ENCODE measurements at places on chromosomes 6 and 20. TPM values are rescaled to one million over a fixed set of nuclear protein-coding genes. Genes with fewer than 3 reads are reported as not detected.

GRCh38 chr20:24780674-24781417 is 168.2 kb upstream of the CST7 start:
- no peak overlapping the region for H3K4me3 ChIP-seq
- peaks cover 5% of the 10 kb centered on the region for H3K27me3 ChIP-seq
- DNase-seq: no peak

- H3K27ac ChIP-seq: peak overlapping the region; percentile 81
- no peaks in the 10 kb centered on the region for H3K27me3 ChIP-seq
- H3K4me3 ChIP-seq: no peak overlapping the region
- no peaks in the 10 kb centered on the region for H3K36me3 ChIP-seq
Observed at GRCh38 chr20:53621482-53622246, 28.0 kb upstream of the ZNF217 start.

GRCh38 chr6:11384531-11385309 is 152.3 kb upstream of the NEDD9 start:
- no peak for DNase-seq
- H3K4me1 ChIP-seq: no peaks in the 10 kb centered on the region
- no peaks in the 10 kb centered on the region for H3K27me3 ChIP-seq
- H3K4me3 ChIP-seq: no peak overlapping the region
- no peaks in the 10 kb centered on the region for H3K36me3 ChIP-seq

GRCh38 chr6:8993111-8993510 is 557.8 kb upstream of the SLC35B3 start:
- H3K27me3 ChIP-seq: no peaks in the 10 kb centered on the region
- H3K4me1 ChIP-seq: no peaks in the 10 kb centered on the region
- H3K4me3 ChIP-seq: no peak overlapping the region
- no peaks in the 10 kb centered on the region for H3K36me3 ChIP-seq
- DNase-seq: no peak

- no peak for DNase-seq
- no peaks in the 10 kb centered on the region for H3K27me3 ChIP-seq
- no peak overlapping the region for H3K27ac ChIP-seq
- no peaks in the 10 kb centered on the region for H3K4me1 ChIP-seq
- no peak overlapping the region for H3K4me3 ChIP-seq
Observed at GRCh38 chr20:48523191-48523995, 304.4 kb downstream of the PREX1 start.

DNA sequence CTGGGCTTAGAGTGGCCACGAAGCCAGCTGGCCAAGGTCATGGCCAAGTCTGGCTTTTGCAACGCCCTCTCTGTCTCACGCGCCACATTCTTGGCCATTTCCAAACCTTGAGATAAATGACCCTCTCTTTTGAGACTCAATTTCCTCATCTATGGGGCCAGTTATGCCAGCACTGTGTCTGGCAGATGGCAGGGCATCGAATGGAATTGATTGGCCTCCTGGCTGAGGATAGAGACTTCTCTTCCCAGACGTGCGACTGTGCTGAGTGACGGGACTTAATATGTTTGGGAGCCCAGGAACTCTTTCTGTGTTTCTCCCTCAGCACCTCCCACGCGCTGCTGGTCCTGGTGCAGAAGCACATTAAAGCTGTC is 7.6 kb downstream of the BPIFB2 start:
- no peak overlapping the region for H3K4me3 ChIP-seq
- no peaks in the 10 kb centered on the region for H3K27me3 ChIP-seq
- H3K4me1 ChIP-seq: no peaks in the 10 kb centered on the region
- H3K27ac ChIP-seq: no peak overlapping the region

DNA sequence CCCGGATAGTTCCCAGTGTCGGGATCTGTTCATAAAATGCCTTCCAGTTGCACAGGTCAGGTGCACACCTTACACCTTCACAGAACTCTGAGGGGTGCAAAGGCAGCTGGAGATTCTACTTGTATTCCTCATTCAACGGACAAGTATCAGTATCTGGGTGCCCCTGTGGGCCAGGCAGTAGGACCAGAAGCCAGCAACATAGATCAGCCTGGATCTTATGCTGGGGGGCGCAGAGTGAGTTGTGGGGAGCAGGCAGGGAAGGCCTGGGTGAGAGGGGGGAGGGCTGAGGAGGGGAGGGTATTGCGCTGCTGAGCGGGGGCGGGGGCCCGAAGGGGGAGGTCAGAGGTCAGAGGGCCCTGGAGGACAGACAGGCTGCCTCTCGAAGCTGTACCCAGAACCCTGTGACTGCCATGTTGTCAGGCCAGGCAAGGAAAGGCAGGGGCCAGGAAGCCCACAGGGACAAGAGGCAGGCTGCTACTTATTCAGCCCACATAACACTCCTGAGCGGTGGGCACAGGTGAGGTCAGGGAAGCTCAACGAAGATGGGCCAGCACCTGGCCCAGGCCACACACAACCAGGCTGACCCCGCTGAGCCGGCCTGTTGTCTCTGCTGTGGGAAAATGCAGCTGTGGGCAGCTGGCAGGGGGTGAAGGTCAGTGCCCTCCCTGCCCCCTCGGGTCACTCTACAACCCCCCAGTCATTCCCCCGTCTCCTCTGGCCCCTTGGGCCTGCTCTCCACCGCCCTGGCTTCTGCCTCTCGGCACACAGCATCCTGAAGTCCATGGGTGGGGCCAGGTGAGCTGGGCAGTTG is 1.1 kb downstream of the OPRL1 start:
- peaks cover 17% of the 10 kb centered on the region for H3K27me3 ChIP-seq
- DNase-seq: no peak
- peak overlapping the region; percentile 86 for H3K4me3 ChIP-seq
- H3K27ac ChIP-seq: peak overlapping the region; percentile 63

DNA sequence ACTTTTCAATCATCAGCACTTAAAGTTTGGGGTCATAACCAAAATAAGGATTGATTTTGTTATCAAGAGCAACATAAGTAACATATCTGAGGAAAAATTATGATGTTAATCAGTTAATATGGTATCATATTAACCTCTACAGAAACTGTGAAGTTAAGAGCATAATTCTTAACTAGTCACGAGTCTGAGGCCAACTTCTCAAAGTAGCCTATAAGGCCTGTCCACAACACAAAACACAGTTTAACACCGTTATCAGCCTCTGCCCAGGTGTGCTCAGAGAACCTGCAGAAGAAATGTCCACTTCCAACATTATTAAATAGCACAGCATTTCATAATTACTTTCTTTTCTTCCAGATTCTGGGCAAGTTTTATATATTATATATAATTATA is 1.1 kb downstream of the STX7 start:
- H3K27ac ChIP-seq: no peak overlapping the region
- H3K4me1 ChIP-seq: peaks cover 55% of the 10 kb centered on the region
- H3K36me3 ChIP-seq: no peaks in the 10 kb centered on the region
- H3K27me3 ChIP-seq: no peaks in the 10 kb centered on the region

The C20orf144 gene
- 0.23 TPM for total RNA-seq

The TTLL9 gene
- total RNA-seq: not detected

The NNAT gene
- total RNA-seq: 2.6 TPM

The C6orf58 gene
- total RNA-seq: not detected

The ANKRD66 gene
- total RNA-seq: not detected

The GABRR2 gene
- total RNA-seq: 0.33 TPM

The BMP5 gene
- total RNA-seq: 1.3 TPM
